T-cell (primary cell): ENCODE measurements at places on chromosomes 12 and 14.

DNA sequence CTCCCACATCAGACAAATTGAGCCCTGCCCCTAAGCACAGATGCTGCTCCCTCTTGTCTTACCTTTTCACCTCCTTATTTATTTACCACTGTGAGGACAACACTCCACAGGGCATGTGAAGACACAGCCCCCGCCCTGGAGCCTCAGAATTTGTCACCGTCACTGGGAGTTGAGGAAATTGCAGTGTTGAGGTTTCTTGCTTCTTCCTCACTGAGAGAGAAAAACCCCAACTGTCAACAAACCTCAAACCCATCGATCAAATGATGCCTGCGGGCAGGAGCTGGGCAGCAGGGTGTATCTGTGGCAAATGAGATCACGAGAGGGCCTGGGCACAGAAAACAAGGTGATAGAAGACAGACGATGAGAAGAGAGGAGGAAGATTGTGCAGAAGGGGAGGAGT, 30.5 kb upstream of the PLEKHG3 start:
- peak; percentile 74 for DNase-seq

GRCh38 chr14:93395231-93395630, 35.5 kb upstream of the UNC79 start:
- no peak for DNase-seq

DNA sequence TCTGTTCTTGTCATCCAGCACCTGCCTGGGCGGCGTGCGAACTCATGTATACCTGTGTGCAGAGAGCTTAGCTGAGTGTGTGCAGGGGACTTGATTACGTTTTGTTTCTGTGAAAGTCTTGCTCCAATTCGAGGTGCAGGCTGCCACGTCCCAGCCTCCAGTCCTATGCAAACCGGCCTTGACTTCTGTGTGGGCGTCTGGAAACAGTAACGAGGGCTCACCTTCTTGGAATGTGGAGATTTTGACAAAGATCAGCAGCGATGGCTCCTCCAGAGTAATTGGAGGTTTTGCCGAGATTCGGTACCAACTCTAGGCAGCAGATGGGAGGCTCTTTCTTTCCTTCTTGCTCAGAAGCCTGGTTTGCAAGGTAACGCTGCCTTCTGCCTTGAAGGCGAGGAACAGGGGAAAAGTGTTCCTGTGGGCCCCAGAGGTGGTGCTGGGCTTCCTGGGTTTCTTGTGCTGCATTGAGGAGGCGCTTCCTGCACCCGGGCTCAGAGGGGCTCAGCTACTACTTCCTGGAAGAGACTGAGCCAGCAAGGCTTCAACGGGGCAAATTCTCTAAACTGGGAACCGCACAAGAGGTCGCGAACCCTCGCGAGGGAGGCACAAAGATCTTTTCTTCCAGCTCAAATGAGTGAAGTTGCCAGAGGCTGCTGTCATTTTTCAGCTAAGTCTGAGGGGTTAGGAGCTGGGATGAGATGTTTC, 249.0 kb downstream of the AACS start:
- no peak for DNase-seq

- DNase-seq = no peak
Observed at GRCh38 chr12:64172143-64172970, 49.7 kb downstream of the KICS2 start.

DNA sequence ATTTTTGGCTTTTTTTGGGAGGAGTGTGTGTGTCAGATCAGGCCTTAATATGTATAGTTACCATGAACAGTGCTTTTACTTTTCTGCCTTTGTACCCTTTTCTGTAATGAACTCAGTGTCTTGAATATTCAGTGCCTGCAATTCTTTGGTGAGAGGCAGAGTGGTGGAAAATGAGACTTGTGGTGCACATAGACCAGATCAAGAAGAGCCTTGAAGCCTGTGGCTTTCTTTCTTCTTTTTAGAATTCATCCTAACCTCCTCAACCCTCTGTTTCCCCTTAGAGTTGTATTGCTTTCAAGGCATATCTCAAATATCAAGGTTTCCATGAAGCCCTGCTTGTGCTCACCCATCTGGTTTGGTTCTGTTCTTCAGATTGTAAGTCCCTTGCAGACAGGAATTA, 2.6 kb downstream of the YLPM1 start:
- no peak for DNase-seq

GRCh38 chr12:124684496-124684895, 117.1 kb upstream of the NCOR2 start:
- no peak for DNase-seq
